ENCODE measurements at places on chromosomes 7 and 10.

GRCh38 chr10:43878386-43878785 is 229.7 kb upstream of the ZNF32 start:
- no peak for DNase-seq

DNA sequence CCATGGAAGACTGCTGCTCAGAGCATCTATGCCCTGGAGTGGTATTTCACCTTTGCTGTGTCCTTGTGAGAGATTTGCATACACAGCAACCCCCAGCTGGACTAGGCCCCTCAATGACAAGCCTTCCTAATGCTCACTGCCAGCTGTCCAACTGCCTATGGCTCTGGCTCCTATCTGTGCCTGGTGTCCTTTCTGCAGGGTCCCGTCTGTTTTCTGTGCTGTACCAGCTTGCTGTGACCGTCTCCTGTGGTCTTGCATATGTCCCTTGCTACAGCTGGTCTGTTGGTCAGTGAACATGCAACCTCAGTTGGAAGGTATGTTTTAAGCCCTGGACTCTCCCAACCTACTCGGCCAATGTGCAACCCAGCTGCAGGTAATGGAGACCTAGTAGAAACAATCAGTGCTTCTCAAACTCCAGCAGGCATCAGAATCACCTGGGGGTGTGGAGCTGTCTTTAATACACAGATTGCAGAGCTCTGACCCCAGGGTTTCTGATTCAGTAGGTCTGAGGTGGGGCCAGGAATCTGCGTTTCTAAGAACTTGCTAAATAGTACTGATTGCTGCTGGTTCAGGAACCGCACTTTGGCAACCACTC is 306.4 kb upstream of the ZNF32 start:
- no peak for DNase-seq

GRCh38 chr7:90242369-90243168 is 2.4 kb upstream of the CFAP69 start:
- no peak for DNase-seq

DNA sequence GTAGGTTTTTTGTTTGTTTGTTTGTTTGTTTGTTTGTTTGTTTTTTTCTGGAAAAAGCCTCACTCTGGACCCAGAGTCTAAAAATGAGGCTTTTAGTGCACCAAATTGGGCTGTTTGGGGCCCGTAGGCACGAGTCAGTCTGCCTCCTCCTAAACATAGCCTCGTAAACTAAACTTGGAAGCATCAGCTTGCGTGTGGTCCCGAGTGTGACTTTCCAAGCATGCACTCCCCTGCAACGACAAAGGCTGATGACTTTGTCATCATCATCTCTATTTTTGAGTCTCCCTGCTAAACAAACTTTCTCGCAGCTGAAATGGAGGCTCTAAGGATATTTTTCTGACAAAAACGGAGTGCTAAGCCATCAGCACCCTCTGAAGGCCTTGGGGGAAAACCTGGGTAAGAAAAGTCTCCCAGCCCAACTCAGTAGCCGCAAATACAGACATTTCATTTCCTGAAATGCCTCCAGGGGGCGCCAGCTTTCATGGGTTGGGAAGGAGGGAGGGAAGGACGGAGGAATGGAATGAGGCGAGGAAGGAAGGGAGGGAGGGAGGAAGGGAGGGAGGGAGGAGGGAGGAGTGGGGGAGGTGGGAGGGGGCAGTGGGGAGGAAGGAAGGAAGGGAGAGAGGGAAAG is 245.9 kb downstream of the KCNMA1 start:
- DNase-seq, result no peak

DNA sequence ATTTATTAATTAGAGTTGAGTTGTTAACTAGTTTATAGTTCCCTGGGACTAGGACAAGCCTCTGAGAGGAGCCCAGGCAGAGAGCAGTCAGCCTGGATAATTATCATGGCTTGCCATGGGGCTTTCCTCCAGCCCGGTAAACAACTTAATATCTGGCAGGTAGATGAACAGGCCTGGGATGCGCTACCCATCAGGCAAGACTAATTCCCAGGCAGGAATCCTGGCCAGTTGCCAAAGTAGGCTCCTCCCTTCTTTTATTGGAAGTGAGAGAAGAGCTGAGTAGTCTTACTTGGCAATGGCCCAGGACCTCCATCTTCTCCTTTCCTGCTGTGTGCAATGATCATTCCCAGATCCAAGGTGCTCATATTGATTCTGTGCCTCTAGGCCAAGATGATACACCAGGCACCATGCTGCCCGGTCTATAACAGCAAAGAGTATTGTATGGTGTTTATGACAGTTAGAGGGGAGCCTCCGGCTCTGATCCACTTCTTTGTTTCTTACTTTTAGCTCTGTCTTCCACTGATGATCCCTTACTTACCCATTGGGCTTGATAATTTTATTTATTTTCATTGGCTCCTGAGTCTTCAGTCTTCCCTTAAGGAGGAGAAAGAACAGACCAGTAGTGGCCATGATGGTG is 408.7 kb downstream of the REEP3 start:
- no peak for DNase-seq

GRCh38 chr10:126270111-126270510 is 118.2 kb downstream of the ADAM12 start:
- DNase-seq, result no peak

- no peak for DNase-seq
Measured at GRCh38 chr10:73019100-73019499, 64.5 kb upstream of the PLA2G12B start.

- no peak for DNase-seq
Measured at GRCh38 chr7:79410345-79410744, 43.1 kb downstream of the MAGI2 start.

GRCh38 chr7:27148031-27148755 is 619 bp upstream of the HOXA6 start:
- DNase-seq, result no peak

- no peak for DNase-seq
Measured at GRCh38 chr7:88040694-88041093, 106.6 kb downstream of the ADAM22 start.

- no peak for DNase-seq
Measured at GRCh38 chr10:101308051-101308450, 45.9 kb upstream of the BTRC start.

GRCh38 chr10:49649936-49650723 is 29.3 kb upstream of the C10orf53 start:
- DNase-seq, result no peak

GRCh38 chr7:116842371-116842770 is 20.0 kb upstream of the CAPZA2 start:
- DNase-seq, result no peak

DNA sequence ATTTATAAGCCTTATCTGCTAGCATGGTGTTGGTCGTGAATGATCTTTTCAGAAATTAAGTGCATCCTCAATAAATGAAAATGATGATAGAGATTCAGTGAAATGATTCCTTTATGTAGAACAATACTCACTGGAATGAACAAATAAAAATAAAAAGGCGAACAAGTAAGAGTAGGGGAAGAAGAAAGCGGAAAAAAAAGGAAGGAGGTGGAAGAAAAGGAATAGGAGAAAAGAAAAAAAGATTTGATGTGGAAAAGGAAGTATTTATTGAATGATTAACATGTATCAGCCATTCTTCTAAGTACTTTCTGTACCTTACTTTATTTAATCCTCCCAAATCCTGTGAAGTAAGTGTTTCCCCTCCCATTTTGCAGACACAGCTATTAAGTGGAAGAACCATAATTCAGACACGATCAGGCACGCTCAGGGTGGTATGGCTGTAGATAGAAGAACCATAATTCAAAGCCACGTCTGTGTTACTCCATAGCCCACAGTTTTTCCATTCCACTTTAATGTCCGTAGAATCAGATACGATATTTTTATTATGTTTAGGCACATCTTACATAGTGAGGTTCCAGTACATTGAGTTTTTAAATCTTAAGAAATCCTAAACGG is 156.2 kb upstream of the LAMB4 start:
- no peak for DNase-seq

- no peak for DNase-seq
Measured at GRCh38 chr10:104472505-104472904, 118.9 kb downstream of the CFAP58 start.

DNA sequence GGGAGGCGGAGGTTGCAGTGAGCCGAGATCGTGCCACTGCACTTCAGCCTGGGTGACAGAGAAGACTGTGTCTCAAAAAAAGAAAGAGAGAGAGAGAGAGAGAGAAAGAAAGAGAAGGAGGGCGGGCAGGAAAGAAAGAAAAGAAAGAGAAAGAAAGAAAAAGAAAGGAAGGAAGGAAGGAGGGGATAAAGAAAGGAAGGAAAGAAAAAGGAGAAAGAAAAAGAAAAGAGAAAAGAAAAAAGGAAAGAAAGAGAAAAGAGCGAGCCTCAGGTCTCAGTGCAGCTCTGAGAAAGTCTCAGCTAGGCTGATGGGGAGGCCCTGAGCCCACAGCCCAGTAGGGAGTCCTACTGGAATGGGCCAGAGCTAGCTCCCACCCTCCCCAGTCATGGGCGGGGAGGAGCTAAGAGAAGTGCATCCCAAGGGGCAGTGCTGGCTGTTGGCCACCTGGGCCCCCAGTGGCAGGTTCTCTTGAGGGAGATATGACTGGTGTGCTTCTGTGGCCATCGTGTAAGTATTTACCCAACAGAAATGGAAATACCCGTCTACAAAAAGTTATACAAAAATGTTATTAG is 69.3 kb downstream of the ABRAXAS2 start:
- no peak for DNase-seq

DNA sequence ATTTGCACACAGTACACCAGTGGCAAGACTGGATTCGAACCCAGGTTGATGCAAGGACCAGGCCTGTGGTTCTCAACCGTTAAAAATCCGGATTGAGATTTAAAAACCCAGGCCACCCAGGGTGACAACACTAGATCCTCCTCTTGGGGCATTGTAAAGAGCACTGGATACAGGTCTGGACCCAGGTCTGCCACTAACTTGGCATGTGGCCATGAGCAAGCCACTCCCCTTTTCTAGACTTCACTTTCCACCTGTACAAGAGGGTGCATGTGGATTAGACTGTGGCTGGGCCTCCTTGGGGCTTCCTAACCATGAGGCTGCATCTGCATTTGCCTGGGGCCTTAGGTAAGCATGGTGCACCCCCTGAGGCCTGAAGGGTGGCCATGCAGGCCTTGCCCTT is 21.7 kb upstream of the SLC29A3 start:
- DNase-seq, result no peak

DNA sequence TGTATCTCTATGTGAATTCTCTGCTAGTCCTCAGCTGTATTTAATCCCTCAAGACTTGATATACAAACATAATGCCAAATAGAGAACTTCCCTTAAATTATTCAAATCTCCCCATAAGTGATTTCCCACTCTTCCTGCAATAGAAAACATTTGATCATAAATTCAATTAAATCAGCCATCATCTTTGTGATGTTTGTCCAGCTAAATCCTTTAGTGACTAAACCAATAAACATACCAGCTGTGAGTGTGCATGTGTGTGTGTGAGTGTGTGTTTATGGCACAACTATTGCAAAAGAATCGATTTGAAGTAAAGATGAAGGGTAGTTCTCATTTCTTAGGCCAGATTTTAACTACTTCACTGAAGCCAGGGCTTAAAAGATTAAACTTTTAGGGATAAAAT is 175.5 kb upstream of the FZD1 start:
- DNase-seq, result no peak

DNA sequence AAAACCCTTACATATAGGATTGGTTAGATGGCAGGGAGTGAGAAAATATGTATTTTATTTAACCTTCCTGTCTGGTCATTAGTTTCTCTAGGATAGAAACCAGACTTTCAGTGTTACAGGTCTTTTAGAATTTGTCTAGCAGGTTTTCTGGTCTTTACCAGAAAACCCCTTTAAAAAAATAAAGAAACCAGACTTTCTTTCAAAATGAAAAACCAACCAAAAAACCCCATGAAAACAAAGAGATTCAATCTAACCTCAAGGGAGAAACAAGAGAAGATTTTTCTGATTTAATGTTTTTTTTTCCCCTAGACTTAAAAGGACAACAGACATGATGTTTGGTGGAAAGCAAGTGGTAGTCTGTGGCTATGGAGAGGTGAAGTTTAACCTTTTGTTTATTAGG is 28.7 kb upstream of the STRIP2 start:
- no peak for DNase-seq

All from activated CD4-positive, alpha-beta T cell treated with anti-CD3 and anti-CD28 coated beads, Interleukin-2, amount 50 U/mL, for 24 hours (primary cell).